ENCODE measurements at places on chromosomes 13 and 19.

GRCh38 chr13:99144306-99144705 lies 56.3 kb upstream of the UBAC2 start:
- DNase-seq, result no peak

- DNase-seq, result no peak
Observed at GRCh38 chr19:38470788-38471480, 37.4 kb downstream of the RYR1 start.

DNA sequence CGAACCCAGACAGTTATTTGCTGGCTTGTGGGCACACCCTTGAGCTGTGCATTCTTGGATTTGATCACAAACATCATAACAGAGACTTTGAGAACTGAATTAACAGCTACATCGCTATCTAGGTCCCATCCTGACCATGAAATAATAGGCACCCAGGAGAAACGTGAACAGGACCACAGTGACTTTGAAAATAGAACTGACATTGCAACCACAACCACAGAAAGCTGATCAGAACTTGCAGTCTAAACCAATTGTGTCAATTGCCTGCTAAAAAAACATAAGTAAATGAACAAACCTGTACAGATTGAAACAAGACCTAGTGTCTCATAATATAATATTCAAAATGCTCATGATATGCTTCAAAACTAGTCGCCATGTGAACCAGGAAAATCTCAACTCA lies 18.3 kb upstream of the KATNAL1 start:
- DNase-seq, result no peak

- DNase-seq, result no peak
Observed at GRCh38 chr13:30053939-30054338, 203.5 kb upstream of the UBL3 start.

- DNase-seq, result no peak
Observed at GRCh38 chr19:57324992-57325391, 4.7 kb downstream of the ZNF543 start.

GRCh38 chr13:54356849-54357248 lies 1328.2 kb downstream of the OLFM4 start:
- DNase-seq, result no peak

- DNase-seq, result no peak
Observed at GRCh38 chr19:58393725-58394033, 1.8 kb upstream of the RNF225 start.

DNA sequence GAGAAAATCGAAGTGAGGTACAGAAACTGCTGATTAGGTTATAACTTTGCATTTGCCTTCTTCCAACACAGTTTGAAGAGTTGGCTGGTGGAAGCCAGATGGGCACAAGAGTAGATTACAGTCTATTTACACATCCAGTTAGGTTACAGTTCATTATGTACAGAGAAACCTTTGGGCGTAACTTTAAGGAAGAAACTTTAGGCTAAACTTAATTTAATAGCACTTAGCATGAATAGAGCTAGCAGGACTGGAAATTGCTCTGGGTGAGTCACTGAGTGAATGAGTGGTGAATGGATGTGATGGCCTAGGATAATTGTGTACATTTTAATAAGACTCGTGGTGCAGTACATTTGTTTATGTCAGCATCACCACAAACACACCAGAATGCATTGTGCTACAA lies 62.9 kb upstream of the KLHL1 start:
- no peak for DNase-seq

All from activated CD4-positive, CD25-positive, alpha-beta regulatory T cell treated with anti-CD3 and anti-CD28 coated beads, Interleukin-2, amount 50 U/mL, for 16 hours (primary cell).